ENCODE measurements at places on chromosomes 7 and 10.

- no peak for DNase-seq
Measured at GRCh38 chr10:3538291-3538655, 246.7 kb downstream of the KLF6 start.

GRCh38 chr7:68319061-68319460 is 1279.2 kb upstream of the AUTS2 start:
- DNase-seq: no peak

DNA sequence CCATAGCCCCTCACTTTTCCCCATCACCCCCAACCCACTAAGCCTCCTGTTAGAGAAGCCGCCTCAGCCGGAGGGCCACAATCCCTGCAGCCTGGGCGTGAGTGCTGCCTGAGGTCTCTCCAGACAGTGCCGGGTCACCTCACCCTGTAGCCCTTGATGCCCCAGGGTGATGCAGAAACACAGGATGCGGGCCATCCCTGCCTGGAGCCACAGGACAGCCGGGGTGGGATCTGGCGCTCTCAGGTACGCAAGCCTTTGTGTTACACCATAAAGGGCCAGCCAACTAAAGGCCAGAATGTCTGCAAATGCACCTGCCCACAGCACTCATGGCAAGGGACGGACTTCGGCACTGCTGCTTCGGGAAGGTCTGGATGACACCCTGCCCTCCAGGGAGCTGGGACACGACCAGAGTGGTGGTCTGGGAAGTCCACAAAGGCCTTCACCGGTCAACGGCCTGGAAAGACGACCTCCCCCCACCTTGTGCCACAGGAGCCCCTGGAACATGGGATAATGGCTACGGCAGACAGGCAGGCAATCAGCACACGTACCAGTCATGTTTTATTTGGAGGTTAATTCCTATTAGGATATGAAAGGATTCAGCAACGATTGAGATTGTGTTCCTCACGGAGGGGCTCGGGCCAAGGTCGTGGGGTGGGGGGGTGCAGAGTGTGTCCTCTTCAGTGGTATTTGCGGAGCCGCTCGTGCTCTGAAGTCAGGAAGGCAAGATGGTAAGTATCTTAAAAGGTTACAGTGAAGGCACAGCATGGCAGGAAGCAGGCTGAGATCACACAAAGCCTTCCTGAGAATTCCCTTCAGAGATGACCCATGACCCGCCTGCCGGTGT is 8.1 kb downstream of the ATP5MF start:
- DNase-seq: no peak

- DNase-seq: peak; percentile 37
Measured at GRCh38 chr10:31101123-31101522, 69.5 kb upstream of the ZNF438 start.

DNA sequence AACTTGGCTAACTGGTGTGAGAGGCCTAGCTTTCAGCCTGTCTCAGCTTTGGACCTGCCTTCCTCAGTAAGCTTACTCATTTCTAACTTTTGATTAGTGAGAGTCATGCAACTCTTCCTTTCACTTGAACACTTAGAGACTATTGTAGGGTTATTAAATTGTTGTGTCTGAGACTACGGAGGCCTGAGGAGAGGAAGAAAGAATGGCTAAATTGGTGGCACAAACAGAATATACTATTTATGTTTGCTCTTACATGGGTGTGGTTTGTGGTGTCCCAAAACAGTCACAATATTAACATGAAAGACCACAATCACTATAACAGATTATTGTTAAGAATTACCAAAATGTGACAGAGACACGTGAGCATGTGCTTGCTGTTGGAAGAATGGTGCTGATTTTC is 82.1 kb downstream of the TRIM24 start:
- DNase-seq: no peak

GRCh38 chr10:104622598-104623209 is 18.4 kb upstream of the SORCS3 start:
- no peak for DNase-seq

DNA sequence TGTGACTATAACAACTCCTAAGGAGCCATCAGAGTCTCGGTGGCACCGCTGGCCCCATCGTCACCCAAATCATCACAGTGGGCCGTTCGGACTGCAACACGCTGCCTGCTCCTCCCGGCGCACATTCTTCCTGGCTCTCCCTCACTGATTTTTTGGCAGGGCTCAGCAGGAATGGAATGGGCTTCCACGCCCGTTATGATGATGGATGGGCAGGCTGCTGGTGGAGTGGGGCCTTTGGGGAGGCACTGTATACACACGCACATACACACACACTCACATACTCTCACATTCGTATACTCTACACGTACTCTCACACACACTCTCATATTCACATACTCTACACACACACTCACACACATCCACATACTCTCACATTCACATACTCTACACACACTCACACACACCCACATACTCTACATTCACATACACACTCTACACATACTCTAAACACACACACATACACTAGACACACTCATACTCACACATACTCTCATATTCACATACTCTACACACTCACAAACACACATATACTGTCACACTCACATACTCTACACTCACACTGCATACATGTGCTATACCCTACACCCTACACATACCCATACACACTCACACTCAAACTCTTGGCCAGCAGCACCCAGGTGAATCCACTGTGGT is 99.8 kb downstream of the KCNMA1 start:
- DNase-seq: no peak

- DNase-seq: no peak
Measured at GRCh38 chr10:76297358-76297757, 865.9 kb downstream of the LRMDA start.

- no peak for DNase-seq
Measured at GRCh38 chr10:72695496-72695895, 3.6 kb downstream of the MCU start.

- no peak for DNase-seq
Measured at GRCh38 chr7:106418094-106418493, 133.3 kb upstream of the NAMPT start.

- DNase-seq: no peak
Measured at GRCh38 chr10:10094691-10095090, 923.0 kb upstream of the CELF2 start.

- DNase-seq: peak; percentile 49
Measured at GRCh38 chr10:71727105-71727737, 7.6 kb upstream of the C10orf105 start.

- no peak for DNase-seq
Measured at GRCh38 chr7:116258734-116259133, 48.4 kb downstream of the TES start.

DNA sequence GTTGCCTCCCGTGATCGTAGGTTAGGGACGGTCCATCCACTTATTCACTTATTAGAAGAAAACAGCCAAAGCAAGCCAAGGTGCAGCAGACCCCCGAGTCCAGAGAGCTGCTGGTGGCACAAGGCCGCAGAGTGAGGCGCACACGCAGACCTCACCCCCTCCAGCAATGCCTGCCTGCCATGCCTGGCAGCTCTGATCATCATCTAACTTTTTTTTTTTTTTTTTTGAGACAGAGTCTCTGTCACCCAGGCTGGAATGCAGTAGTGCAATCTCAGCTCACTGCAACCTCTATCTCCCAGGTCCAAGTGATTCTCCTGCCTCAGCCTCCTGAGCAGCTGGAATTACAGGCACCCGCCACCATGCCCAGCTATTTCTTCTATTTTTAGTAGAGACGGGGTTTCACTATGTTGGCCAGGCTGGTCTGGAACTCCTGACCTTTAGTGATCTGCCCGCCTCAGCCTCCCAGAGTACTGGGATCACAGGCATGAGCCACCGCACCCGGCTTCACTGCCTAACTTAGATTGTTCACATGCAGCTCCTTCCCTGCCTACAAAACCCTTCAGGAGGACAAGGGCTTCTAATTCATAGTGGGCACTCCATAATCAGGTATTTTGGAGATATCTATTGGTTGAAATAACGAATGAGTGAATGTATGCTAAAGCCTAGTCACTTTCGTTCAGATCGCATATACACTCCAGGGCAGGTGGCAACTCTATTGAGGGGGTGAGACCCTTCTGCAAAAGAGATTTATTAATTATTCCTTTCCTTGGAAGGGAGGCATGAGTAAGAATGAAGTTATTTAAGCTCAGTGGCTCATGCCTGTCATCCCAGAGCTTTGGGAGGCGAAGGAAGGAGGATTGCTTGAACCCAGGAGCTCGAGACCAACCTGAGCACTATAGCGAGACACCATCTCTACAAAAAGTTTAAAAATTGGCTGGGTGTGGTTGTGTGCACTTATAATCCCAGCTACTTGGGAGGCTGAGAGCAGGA is 15.9 kb downstream of the TRIM56 start:
- DNase-seq: no peak

GRCh38 chr10:117362313-117362712 is 12.9 kb downstream of the PDZD8 start:
- DNase-seq: no peak

GRCh38 chr10:121187391-121187790 is 336.2 kb downstream of the WDR11 start:
- DNase-seq: no peak

- no peak for DNase-seq
Measured at GRCh38 chr10:99812177-99812576, 29.7 kb downstream of the ABCC2 start.

DNA sequence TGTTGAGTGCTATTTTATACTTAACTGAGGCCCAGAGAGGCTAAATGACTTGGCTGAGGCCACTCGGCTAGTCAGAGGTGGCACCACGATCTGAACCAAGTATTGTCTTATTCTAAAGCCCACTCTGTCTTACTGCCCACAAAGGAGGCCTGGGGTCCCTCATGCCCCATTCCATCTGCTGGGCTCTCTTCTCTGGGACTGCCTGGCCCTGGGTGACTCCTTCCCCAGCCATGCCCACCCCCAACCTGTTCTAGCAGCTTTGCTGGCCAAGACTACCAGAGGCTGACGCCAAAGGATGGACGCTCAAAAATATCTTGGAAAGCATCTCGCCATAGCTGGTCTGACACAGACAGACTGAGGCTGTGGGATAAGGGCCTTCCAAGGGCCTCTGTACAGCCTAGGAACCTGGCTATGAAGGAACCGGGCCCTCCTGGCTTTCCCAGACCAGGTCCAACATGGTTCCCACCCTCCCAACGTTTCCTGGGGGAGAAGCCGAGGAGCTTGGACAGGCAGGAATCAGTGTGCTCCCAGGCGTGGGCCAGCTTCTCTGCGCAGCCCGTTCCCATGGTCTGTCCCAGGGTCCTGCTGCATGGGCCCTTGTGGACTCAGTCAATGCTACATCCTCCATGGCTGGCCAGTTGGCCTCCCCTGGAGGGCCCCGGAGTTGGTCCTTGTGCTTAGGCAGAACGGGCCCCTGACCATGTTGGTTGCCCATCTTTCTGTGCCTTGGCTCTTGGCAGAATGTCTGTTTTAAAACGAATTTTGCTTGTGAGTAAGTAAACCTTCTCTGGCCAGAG is 11.7 kb downstream of the HSPA12A start:
- DNase-seq: no peak

DNA sequence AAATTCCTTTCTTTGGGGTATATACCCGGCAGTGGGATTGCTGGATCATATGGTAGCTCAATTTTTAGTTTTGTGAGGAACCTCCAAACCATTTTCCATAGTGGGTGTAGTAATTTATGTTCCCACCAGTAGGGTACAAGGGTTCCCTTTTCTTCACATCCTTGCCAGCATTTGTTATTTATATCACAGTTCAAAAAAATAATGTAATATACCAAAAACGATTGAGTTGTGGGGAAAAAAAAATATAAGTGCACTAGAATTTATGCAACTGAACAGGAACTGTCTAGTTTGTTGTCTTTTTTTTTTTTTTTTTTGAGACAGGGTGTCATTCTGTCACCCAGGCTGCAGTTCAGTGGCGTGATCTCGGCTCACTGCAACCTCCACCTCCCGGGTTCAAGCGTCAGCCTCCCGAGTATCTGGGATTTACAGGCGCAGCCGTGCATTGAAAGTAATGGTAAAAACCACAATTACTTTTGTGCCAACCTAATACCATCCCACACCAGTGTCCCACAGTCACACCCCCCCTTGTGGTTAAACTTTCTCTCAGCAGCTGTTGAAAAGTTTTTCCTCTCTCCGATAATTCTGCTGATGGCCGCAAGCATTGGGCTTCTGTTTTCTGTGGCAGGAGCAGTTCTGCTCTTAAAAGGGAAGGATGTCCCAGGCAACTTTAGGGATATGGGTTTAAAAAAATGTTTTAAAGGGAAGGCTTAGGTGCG is 6.8 kb upstream of the LAT2 start:
- DNase-seq: no peak

GRCh38 chr10:32180390-32181280 is 124.4 kb upstream of the KIF5B start:
- DNase-seq: no peak

DNA sequence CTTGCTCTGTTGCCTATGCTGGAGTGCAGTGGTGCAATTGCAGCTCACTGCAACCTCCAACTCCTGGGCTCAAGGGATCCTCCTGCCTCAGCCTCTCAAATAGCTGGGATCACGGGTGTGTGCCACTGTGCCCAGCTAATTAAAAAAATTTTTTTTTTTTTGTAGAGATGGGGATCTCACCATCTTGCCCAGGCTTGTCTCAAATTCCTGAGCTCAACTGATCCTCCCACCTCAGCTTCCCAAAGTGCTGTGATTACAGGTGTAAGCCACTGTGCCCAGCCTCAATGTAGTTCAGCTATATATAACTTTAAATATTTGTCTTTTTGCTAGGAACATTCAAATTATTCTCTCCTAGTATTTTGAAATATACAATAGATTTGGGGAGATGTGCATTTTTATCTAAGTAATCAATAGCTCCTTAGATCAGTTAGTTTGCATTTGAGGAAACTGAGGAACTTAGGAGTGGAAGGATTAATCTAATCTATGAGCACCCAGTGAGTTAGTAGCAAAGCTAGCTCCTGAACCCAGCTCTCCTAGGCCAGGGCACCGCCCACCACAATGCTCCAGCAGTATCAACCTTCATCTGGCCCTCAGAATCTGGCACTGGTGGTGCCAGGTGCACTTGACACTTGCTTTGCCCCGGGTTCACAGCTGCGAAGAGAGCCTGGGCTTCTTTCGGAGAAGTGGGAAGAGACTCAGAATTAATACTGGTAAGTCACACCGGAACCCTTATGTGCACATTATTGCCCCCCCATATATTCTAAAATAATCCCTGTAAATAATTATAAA is 5.9 kb upstream of the LRMDA start:
- no peak for DNase-seq

All from stimulated activated CD4-positive, alpha-beta T cell treated with anti-CD3 and anti-CD28 coated beads, Interleukin-15, amount 100 ng/mL, for 1 hour (primary cell).